DMS79 treated with DMSO at 0.1 percent for 48 hours (cell line): ENCODE measurements at places on chromosomes 6 and 20.

GRCh38 chr20:31712564-31713311, 9.9 kb downstream of the BCL2L1 start:
- DNase-seq, result peak; percentile 46

DNA sequence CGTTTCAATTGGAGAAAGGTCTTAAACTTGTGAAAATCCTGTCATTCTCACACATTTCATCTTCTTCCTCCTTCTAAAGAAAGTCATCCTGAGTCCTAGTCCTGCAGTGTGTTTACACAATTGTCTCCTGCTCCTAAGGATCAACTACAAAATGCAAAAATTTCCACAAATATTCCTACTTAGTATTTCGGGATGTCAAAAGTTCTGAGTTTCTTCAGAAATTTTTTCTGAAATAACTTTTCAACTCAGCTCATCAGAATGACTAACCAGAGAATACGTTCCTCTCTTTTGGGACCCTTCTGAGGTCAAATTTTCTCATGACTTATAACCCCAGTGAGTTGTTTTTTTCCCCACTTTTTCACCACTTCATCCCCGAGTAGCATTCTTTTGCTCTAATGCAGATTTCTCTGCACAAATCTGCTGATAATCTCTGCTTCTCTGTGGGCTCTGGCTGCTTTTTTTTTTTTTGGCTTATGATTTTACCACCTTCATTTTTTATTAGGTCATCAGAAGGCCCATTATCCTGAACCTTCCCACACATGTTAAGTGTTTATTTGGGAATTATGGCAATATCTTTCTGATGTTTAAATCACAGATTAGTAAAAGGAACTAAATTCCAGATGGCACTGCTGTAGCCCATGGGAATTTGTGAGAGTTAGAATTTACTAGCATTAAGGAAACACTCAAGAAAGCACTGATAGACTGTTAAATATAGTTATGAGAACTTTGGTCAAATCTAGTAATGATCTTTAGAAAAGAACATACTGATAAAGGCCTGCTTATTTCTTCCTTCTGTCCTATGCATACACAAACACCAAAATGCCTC, 41.4 kb downstream of the MAP3K5 start:
- no peak for DNase-seq

DNA sequence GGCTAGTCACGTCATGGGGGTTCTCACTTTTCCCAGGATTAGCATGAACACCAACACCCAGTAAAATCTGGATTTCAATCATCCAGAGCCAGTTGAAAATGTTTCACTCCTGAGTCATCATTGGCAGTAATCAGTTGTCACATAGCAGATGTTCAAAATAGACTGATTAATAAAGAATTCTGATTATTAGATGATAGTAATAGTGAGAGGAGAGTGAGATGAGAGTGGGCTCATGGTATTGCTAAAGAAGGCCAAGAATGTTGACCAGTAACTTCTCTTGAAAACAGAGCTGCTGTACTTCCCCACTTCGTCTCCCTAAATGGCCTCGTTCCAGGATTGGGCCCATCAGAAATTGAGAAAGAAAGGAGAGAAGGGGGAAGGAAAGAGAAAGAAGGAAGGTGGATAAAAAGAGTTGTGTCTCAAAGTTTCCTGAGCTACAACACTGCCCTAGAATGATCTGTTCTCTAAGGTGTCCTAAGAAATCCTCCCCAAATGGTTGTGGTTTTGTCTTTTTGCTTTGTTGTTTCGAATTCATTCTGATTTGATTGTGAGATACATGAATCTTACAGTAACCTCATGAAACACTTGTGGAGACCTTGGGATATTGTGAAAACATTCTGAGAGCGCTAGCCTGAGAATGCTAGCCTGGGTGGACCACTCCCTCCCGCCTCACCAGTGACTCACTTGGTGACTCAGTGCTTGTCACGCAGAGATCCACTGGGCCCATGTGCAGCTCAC, 502.2 kb upstream of the JARID2 start:
- DNase-seq, result no peak

- DNase-seq, result no peak
Observed at GRCh38 chr6:28407401-28407800, 7.9 kb upstream of the ZSCAN12 start.

GRCh38 chr6:47419621-47420020, 58.0 kb upstream of the CD2AP start:
- no peak for DNase-seq

DNA sequence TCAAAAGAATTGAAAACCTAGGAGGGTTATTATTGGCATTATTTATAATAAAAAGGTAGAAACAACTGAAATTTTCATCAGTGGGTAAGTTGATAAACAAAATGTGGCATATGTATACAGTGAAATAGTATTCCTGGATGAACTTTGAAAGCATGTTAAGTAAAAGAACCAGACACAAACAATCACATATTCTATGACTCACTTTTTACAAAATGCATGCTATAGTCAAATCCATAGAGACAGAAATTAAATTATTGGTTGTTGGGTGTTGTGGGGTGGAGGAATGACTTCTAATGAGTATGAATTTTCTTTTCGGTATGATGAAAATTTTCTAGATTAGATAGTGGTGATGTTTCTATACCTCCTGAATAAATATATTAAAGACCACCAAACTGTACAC, 94.6 kb downstream of the LRRC1 start:
- no peak for DNase-seq

DNA sequence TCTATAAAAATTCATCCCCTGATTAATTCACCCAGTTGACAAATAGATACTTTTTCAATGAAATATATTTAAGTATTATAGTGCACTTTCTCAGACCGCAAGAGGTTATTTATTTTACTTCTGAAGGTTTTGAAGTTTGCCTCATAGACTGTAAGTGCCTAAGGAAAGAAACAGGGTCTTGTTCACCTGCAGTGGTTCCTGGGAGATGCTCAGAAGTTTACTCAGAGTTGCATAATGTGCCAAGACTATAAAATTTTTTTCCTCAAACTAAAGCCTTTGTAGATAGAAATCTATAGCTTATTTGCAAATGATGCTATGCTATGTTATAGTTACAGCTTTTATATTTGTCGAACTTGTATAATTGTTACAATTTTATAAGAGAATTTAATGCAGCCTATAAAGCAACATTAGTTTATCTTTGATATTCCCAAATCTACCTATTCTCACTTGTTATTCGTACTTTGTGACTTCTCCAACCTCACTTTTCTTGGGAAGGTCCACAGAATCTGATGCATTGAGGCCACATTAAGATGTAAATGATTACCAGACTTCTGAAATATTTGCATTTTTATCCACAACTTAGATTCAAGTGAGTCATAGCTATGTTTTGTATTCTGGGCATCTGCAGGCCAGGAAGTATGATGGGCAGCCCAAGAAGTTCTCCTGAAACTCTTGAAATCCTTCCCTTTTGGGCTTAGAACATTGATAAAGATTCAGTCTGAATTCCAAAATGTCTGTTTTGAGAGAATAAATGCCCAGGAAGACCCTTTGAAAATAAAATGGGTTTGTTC, 35.7 kb downstream of the KCNQ5 start:
- no peak for DNase-seq

GRCh38 chr6:150028799-150029198, 3.5 kb upstream of the RAET1L start:
- DNase-seq, result no peak

DNA sequence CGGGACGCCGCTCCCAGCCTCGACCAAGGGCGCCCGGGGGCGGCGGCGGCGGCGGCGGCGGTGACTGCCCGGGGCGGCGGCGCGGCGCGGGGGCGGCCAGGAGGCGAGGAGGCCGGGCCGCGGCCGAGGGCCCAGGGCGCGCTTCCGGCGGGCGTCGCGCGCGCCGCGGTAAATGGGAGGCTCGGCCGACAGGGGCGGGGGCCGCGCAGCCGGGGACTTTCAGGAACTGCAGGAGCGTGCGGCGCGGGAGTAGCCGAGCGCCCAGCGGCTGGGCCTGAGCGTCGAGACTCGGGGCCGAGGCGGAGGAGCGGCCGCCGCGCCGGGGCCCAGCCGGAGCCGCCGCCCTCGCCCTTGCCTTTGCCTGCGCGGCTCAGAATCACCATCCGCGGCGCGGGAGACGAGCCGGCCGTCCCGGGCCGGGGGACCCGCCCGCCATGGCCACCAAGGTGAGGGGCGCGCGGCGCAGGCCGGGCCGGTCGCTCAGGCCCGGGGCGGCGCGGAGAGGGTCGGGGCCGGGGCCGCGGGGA, at the start of gene SNX9:
TSS of gene SNX9 (plus strand) at position 246 of the 527 bp plus-strand sequence. CDS start at position 435, 189 bp downstream.
- DNase-seq, result peak; percentile 45

- no peak for DNase-seq
Observed at GRCh38 chr6:26185004-26185403, 97.8 kb downstream of the HFE start.

GRCh38 chr6:100023798-100024197, 29.8 kb upstream of the MCHR2 start:
- no peak for DNase-seq

- DNase-seq, result no peak
Observed at GRCh38 chr6:4017058-4017739, 61.7 kb downstream of the FAM217A start.

DNA sequence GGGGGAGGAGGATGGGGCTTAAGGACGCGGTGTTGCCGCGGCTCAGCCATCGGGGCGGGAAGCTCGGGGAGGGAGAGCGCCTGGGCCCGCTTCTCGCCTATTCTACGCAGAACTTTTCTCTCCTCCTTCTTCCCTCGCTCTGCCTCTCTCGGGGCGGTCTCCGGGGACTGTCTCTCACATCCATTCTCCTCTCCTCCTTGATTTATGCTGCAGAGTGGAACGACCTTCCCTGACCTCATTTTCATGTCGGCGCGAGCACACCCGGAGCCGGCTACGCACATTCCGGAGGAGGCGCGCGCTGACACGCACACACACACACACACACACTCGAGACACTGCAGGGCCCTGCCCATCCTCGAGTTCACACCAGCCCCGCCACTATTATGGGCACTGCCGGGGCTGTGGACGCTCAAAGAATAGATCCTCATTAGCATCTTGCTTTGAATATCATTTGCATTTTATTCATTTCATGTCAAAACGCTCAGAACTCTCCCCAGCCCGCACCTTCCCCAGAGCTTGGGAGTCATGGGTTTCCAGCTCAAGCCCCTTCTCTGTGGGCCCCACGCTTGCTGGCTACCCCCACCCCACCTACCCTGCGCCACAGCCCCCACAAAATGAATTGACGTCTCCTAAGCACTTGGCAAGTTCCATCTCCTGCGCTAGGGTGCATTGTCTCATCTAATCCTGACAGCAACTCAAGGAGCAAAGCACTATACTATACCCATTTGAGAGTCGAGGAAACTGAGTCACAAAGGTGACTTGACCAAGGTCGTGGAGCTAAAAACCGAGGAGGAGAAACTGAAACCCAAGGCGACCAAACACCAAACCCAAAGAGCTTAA, 36.8 kb downstream of the NCR2 start:
- DNase-seq, result peak; percentile 22

DNA sequence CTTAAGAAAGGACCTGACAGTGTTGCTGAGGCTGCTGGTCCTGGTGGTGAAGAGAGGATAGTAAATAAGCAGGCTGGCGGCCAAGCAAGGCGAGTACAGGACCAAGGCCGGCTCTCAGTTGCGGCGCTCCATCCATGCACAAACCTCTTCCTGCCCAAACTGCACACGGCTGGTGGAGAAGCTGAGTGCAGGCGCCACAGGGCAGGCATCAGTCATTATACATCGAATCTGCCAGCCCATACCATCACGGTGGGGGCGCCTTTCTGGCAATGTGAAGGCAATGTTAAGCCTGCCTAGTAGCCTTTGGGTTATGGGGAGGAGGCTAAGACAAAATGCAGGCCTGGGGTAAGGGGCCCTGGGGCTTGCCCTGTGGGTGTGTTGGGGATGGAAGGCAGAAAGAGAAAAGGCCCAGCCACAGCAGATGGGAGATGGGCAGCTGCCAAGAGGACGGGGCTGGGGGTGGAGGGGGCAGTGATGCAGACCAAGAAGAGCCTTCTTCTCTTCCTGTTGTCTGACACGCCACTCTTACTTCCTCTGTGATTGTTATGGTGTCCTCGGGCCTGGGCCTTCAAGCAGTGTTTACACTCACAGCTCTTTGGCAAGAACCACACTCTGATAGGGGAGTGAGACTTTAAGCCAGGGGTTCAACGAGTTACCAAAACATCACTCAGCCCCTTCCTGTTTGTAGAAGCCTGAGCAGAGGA, 20.3 kb upstream of the KCNK16 start:
- DNase-seq, result peak; percentile 62

DNA sequence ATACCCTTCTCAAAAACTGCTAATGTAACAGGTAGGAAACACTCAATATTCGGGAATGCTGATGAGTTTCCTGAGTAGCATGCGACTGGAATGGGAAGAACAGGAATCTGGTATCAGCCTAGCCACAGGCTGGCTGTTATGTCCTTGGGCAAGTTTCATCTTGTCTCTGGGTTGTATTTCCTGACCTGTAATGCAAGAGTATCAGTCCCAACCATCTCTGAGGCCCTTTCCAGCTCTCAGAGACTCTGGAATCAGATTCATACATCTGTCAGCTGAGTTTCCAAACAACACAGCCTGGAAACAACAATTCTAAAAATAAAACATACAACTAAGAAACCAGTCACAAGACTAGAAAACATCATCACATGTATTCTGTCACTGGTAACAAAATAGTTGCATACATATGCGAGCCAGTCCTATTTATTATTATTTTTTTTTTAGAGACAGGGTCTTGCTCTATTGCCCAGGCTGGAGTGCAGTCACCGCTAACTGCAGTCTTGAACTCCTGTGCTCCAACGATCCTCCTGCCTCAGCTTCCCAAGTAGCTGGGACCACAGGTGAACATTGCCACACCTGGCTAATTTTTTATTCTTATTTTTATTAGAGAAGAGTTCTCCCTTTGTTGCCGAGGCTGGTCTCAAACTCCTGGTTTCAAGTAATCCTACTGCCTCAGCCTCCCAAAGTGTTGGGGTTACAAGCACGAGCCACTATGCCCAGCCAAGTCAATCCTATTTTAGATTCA, 16.7 kb upstream of the TFAP2A start:
- no peak for DNase-seq

GRCh38 chr20:1225783-1226654, at the start of gene RAD21L1:
TSS of gene RAD21L1 (plus strand) at chr20:1226044. CDS start at chr20:1228454, 2,410 bp downstream.
- no peak for DNase-seq

GRCh38 chr6:49457771-49458170, 5.3 kb downstream of the MMUT start:
- no peak for DNase-seq

GRCh38 chr6:118917546-118918328, 17.2 kb downstream of the MCM9 start:
- DNase-seq, result no peak

- DNase-seq, result no peak
Observed at GRCh38 chr6:21639316-21639715, 45.8 kb downstream of the SOX4 start.

GRCh38 chr6:47822856-47823554, 41.2 kb downstream of the OPN5 start:
- no peak for DNase-seq

GRCh38 chr6:11824986-11825385, 46.4 kb upstream of the ADTRP start:
- DNase-seq, result no peak
